ENCODE measurements at places on chromosomes 12 and 14.

DNA sequence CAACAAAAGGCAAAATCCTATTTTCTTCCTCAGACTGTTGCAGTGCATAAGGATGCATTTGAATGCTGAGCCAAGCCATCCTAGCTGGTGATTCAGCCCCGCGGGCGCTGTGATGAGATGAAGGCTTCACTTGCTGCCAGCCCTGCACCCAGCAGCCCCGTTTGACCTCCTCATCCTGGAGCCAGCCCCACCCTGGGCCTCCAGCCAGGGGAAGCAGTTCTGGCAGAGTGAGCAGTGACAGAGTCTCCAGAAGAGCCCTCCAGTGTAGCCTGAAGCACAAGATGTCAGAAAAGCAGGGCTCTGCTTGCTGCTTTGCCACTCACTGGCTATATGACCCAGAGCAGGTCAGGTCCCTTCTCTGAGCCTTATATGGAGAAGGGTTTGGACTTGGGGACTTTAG is 96.2 kb upstream of the HSPB8 start:
- DNase-seq = no peak

DNA sequence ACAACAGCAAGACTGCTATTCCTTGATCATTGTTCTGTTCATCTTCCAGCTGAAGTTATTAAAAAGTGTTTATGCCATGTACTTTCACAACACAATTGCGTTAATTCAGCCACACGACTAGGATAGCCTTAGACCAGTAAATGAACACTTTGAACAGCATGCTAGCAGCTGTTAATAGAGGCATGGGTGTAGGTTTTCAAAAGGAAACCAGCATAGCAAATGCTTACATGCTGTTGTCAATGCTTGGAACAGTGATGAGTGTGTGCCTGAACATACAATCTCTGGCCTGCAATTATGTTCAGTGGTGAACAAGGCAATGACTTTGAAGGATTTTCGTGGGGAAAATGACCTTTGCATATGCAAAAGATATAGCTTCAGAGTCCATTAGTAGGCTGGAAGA is 127.4 kb upstream of the RBM19 start:
- no peak for DNase-seq

DNA sequence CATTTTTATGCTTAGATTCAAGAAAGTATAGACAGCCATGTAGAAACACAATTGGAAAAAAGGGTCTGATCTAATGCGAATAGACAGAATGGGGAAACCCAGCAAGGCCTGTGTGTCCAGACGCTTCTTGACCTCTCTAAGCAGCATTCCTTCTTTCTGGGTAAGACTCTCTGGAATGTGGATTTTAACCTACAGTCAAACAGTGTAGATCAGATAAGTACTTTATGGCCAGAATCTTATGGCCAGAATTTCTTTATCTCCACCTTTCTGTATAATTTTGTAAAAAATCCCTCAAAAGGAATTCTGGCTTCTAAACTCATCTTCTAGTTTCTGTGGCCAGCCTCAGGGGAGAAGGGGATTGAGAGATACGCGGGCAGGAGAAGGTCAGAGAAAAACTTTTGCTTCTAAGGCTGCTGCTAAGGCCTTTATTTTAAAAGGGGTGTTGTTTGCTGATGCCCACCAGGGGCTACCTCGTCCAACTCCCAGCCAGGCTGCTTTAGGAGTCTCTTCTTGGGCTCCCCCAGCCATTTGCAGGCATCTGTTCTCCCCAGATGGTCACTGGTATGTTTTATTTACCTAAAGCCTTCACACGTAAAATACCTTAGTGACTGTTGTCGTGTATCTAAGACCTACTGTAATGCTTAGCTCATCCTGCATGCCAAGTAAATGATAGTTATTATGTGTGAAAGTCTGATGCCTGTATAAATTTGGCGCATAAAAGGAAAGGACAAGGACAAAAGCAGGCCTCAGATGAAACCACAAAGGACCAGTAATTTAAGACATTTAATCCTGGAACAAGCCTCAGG is 68.4 kb downstream of the ANO6 start:
- DNase-seq = no peak

GRCh38 chr12:72077111-72077820 is 138.6 kb downstream of the TPH2 start:
- no peak for DNase-seq

DNA sequence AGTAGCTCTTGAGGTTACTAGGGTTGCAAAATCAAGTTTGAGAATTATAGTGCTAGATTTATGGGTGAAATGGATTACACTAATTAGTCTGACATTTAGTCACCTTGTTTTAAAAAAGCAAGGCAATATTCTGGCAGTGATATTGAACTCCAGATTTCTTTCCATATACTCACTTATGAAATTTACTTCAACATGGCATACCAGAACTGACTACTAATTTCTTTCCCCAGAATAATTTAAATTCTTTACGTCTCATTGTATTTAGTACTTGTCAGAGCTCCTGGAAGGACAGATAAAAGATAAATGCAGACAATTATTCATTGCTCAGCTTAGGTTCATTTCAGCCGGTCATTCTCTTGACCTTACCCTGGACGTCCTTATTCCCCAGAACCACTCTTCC is 24.3 kb downstream of the EMP1 start:
- DNase-seq = no peak

DNA sequence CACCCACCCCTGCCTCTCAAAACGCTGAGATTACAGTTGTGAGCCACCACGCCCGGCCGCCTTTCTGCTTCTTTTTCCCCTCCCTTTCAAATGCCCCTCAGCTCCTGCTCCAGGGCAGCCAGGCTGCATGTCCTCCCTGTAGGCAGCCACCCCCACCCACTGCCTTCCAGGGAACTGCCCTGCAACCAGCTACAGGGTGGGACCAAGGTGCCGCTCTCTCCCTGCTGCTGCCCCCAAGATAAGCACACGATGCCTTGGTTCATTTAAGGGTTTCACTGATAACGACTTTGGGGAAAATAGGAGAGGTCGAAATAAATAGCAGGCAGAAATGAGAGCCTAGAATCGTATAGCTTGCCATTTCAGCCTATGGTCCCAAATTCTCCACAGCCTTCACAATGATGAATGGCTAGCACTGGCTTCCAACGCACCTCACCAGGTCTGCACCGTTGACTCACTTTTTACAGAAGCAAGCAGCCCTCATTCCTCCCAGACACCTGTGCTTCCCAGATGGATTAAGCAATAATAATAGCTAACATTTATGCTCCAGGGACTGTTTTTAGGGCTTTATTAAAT is 40.7 kb downstream of the ATG14 start:
- no peak for DNase-seq

Data from endothelial cell (in vitro differentiated cells).